Stimulated activated CD8-positive, alpha-beta memory T cell treated with anti-CD3 and anti-CD28 coated beads, Interleukin-15, amount 100 ng/mL, for 4 hours (primary cell): ENCODE measurements at places on chromosomes 7 and 10.

GRCh38 chr10:103487410-103487708, 6.1 kb upstream of the NEURL1 start:
- no peak for DNase-seq

DNA sequence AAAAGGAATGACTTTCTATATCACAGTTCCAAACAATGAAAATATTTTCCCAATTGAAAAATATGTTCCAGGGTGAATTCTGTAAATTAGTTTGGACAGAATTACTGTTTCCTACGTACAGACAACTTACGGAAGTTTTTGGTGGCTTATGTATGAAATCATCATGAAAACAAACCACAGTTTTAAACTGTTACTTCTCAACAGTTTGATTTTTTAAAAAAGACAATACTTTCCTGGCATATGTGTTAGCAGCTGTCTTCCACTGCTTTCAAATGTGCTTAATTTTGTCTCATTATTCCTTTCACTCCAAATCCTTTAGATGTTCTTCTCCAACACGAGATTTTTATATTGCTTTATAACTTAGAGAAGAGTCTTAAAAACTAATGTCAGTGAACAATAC, 56.2 kb downstream of the SEMA3A start:
- no peak for DNase-seq

GRCh38 chr7:157688533-157689268, 351.9 kb downstream of the DNAJB6 start:
- DNase-seq = no peak

DNA sequence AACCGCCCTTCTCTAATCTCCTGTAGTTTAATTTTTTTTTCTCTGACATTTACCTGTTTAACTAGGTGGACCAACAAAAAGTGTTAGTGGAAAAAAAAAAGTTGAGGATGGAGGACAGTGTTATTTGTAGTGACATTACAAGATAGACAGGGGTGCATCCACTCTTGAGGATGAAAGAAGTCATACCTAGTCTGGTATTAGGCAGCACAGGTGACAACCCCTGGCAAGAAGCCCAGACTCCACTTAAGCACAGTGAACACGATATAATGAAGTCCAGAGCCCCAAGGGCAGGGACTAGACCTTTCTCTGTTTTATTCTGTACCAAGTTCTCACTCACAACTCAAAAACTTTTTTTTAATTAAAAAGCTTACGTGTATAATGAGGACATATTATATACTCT, 268.4 kb downstream of the GPR37 start:
- no peak for DNase-seq

- DNase-seq = no peak
Measured at GRCh38 chr10:543131-543530, 146.3 kb downstream of the DIP2C start.

DNA sequence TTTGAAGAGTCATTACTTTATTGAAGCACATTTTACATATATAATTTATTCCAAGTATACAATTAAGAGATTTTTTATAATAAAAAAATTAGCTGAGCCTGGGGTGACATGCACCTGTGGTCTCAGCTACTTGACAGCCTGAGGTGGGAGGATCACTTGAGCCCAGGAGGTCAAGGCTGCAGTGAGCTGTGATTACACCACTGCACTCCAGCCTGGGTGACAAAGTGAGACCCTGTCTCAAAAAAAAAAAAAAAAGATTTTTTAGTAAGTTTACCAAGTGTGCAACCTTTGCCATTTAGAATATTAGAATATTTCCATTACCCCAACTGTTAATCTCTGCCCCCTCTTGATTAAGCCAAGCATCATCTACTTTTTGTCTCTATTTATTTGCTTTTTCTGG, 196.0 kb downstream of the CCSER2 start:
- no peak for DNase-seq

DNA sequence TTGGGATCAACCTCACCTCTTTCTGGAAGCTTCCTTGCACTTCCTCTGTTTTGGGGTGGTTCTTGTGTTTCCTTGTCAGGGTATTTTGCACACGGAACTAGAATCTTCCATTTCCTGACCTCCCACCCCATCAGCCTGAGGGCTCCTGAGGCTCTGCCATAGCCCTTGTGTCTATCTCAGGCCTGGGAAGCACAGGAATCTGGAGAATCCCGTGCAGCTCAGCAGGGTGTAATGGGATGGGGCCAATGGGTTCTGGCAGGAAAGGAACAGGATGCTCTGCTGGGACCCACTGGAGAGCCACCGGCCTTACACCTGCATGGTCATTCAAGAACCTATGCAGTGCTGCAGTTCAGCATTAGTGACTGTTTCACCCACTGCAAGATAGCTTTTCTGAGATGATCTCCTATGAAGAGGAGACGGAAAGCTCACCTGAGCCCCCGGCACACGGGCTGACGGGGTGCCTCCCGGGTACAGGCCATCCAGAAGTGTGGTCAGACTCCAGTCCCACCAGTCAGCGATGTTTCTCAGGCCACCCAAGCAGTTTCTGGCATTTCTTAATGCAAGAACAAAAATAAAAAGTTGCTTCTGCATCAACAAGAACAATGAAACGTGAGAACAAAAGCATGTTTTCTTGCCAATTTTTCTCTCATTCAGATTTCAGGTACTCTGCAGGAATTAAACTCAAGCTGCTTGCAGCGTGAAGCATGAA, 133.2 kb downstream of the PKD1L1 start:
- DNase-seq = no peak

GRCh38 chr10:110522365-110522988, 24.8 kb downstream of the DUSP5 start:
- DNase-seq = no peak

GRCh38 chr10:80466724-80467326, 12.7 kb downstream of the TSPAN14 start:
- no peak for DNase-seq

DNA sequence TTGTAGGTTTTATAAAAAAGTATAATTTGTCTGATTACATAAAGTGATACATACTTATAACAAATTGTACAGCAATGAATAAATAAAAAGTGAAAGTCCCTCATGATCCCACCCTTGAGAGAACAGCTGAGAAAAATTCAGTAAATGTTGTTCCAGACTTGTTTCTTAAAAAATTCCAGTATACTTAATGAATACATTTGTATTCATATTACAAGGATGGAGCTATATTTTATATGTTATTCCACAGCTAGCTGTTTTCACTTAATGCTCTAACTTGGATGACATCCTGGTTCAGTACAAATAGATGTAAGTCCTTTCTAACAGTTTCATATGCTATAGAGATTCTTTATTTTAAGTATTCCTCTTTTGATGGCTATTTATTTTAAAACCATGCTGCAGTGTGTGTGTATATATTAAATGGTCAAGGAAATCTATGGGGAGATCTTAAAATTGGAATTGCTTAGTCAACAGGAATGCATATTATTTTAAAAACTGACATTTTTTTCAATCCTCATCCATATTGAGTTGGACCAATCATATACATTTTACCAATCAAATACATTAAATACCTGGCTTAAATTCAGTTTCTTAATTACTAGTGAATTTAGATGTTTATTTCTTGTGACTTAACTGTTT, 8.9 kb downstream of the STAMBPL1 start:
- no peak for DNase-seq

GRCh38 chr7:155163696-155164095, 93.6 kb downstream of the HTR5A start:
- DNase-seq = no peak

- no peak for DNase-seq
Measured at GRCh38 chr7:38781991-38782390, 127.0 kb downstream of the VPS41 start.
